ENCODE measurements at places on chromosomes 11 and 22. TPM values are rescaled to one million over a fixed set of nuclear protein-coding genes. Genes with fewer than 3 reads are reported as not detected.

The CD6 gene
- total RNA-seq: 0.33 TPM

DNA sequence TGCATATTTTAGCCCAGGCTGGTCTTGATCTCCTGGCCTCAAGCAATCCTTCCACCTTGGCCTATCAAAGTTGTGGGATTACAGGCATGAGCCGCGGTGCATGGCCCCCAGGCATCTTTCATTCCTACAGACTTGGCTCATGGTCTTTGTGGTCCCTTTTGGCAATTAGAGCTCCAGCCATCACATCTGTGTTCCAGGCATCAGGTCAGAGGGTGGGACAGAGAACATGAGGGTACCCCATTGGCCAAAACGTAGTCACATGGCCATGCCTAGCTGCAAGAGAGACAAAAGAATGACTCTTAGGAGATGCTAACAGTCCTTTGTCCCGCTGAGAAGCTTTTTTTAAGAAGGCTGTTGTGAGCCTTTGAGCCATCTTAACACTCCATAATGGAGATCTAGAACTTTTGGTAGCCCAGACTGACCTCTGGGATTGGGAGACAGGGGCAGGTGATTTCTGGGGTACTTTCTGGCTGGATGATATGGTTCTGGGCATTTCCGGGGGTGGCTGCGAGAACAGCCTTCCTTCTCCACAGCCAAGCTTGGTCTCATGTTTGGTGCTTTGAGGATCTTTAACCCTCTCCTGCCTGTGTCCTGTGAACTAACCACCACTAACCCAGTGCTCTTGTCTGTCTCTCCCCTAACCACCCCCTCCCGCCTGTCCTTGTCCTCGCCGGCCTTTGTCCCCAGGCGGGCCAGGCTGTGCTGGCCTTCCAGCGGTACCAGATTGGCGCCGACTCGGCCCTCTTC lies 18.4 kb upstream of the TAB1 start:
- DNase-seq: no peak

DNA sequence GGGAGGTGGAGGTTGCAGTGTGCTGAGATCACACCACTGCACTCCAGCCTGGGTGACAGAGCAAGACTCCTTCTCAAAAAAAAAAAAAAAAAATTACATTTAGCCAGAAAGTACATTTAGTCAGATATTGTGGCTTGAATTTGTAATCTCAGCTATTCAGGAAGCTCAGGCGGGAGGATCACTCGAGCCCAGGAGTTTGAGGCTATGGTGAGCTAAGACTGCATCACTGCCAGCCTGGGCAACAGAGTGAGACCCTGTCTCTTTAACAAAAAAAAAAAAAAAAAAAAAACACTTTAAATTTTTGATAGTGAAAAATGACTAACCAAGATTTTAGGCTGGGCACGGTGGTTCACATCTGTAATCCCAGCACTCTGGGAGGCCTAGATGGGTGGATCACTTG lies 27.3 kb downstream of the MRTFA start:
- DNase-seq: no peak

DNA sequence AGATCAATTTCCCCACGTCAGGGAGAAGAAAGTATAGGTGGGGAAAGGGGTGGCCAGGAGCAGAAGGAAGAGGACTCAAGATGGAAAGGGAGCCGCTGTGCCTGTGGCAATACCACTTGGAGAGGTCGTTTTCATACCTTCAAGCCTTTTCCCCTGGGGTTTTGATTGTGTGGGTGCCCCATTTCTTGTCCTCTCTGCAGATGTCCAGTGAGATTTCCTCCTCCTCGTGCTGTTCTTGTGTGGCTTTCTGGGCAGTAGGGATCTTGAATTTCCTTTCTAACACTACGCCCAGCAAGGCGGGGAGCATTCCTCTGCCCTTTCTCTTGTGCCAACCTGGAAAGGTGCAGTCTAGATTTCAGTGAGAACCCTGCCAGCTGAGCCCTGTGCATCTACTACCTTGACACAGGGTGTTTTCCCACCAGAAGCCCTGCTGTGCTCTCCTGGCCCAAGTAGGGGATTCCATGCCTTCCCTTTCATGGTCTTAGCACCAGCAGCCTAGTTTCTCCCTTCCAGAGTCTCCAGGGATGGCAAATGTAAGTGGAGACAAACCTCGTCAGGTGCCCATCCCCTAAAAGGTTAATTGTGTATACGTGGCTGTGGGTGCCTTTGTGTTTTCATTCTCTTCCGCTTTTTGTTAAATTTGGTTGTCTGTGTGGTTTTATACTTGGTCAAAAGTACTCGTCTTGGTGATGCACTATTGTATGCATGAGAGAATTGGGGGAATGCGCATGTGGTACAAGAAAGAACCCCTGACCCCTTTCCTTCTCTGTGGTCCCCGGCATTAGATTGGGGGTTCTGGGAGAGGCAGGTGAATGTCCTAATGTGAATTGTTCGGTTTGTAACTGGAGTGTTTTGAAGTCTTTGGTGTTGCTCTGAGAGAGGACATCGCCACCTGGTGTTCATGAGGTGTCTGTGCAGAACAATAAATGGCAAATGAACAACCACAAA lies 71.4 kb upstream of the MPEG1 start:
- peak; percentile 30 for DNase-seq

The TYMP gene
- total RNA-seq: 6.3 TPM

- no peak for DNase-seq
These were observed 53.2 kb downstream of the MYO7A start for GRCh38 chr11:77181226-77181625.

DNA sequence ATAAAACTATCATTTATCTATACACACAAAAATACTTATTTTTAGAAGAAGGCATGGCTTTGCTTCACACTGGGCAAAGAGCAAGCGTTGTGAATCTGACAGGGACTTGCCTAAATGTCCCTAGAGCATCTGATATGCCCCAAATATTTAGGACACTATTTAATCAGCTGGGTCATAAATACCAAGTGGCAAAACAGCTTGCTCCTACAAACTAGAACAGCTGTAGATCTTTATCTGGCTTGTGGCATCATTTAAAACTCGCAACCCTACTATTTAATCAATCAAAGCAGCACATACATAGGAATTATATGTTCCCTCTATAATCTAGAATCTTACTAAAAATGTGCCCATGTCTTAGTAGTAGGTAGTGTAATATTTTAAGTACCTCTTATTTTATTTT lies 999.5 kb downstream of the JRKL start:
- DNase-seq: no peak

Data from endothelial cell (in vitro differentiated cells).